ENCODE measurements at places on chromosomes 7 and 10.

GRCh38 chr10:91208642-91209041 is 11.8 kb upstream of the PCGF5 start:
- DNase-seq: no peak

GRCh38 chr10:89101943-89102342 is 105.2 kb downstream of the CH25H start:
- DNase-seq: no peak

- DNase-seq: no peak
These were observed 128.7 kb downstream of the SH3PXD2A start for GRCh38 chr10:103726637-103727036.

GRCh38 chr7:99002827-99003212 is 124.5 kb downstream of the TRRAP start:
- no peak for DNase-seq

DNA sequence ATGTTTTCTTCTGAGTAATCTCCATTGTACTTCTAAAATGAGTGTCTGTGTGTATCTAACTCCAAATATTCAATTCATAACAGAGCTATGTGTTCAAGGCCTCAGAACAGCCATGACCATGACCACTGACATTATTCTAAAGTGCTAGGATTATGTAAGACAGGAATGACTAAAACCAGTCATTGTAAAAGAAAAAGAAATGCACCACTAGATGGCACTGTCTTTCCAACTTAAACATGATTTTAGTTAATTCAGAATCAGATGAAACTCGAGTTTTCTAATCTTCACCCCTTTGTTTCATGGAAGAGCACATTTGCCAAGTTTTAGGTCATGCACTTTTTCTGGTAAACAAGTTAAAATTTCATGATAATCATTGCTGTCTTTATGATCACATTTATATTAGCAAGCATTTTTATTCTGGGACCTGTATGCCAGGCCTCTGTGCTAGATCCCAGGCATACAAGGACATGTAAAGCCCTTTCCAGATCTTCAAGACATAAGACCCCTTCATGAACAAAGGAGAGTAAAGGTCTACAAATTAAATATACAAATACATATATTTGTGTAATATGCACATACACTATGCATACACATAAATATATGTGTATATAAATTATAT is 26.1 kb upstream of the RSU1 start:
- no peak for DNase-seq

DNA sequence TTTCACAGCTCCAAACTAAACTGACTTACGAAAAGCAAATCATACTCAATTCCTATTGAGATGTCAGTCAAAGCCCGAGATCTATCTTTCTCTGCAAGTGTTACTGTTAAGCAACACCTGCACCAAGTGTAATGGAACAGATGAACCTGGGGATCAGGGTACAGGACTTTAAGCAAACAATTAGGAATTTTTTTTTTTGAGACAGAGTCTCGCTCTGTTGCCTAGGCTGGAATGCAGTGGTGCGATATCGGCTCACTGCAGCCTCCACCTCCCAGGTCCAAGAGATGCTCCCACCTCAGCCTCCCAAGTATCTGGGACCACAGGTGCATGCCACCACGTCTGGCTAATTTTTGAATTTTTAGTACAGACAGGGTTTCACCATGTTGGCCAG is 14.9 kb downstream of the YWHAG start:
- no peak for DNase-seq

DNA sequence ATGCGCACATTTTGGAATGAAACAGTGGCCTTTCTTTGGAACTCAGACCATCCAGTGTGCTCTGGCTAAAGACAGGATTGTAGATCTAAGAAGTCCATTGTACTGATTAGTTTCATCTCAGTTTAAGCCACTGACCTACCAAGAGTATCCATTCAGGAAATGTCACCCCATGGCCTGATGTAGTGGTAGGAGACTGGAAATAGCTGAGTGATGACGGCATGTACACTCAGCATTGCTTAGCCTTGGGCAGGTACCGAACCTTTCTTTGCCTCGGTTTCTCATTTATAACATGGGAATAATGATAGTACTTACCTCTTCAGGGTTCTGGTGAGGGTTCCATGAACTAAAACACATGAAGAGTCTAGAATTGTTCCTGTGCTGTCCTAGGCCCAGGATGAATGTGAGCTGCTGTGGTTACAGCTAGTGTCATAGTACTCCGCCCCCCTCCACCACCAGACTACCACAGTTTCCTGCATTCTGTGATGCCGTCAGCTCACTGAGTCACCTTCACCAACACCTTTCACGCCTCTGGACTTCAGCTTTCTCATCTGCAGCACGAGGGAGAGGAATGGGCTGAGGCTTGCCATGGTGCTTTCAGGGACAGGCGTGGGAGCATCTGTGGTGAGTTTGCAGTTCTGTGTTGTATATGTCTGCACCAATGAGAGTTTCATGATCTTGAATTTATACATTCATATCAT is 484.0 kb upstream of the GALNT17 start:
- DNase-seq: no peak

DNA sequence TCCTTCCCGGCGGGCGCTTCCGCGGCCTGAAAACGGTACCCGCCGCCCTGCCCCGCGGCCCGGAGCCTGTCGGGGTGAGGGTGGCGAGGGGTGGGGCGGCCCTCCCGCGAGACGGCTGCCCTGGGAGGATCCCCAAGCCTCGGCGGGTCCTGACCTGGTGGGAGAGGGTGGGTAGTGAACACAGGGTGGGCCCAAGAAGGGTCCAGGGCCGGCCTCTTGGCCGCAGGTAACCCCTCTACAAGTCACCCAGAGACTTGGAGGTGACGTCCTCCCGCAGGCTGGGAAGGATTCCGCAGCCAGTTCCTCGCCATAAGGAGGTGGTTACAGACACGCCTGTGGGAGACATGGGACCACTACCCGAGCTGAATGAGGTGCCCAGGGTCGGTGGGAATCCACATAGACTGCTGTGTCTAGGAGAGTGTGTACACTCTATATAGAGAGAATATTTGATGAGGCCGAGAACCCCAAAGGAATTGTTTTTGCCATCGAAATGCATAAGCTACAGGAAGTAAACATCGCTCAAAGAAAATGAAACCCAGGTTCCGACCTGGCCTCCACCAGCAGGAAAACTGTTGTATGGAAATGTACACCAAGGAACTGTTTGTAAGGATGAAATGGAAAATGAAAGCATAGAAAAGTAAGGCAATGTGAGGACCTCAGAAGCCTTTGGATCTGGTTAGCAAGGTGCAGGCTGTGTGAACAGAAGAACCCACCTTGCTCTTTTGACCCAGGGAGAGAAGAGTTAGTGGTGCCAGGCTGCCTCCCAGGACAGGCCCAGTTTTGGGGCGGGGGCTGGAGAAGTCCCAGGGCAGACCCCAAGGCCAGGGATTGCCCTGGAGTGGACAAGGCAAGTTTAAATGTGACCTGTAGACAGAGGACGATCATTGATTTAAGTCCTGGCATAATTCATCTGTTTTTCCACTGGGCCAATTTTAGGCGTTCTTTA is 659 bp downstream of the OPTN start:
- DNase-seq: no peak

DNA sequence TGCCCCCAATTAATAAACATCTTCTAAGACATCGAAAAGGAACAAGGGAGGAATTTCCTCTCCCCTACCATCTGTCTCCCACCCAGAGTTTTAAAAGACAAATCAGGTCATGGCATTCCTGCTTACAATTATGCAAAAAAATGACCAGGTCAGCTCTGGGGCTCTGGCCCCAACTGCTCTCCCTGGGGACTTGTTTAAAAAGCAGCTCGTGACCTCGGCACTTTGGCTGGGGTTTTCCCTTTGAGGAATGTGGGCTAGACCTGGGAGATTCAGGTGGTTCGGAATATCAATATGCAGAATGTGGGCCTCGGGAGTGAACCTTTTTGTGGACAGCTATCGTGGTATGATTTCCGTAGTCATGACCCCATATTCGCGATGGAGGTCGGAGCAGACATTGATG is 648 bp upstream of the RADIL start:
- no peak for DNase-seq

DNA sequence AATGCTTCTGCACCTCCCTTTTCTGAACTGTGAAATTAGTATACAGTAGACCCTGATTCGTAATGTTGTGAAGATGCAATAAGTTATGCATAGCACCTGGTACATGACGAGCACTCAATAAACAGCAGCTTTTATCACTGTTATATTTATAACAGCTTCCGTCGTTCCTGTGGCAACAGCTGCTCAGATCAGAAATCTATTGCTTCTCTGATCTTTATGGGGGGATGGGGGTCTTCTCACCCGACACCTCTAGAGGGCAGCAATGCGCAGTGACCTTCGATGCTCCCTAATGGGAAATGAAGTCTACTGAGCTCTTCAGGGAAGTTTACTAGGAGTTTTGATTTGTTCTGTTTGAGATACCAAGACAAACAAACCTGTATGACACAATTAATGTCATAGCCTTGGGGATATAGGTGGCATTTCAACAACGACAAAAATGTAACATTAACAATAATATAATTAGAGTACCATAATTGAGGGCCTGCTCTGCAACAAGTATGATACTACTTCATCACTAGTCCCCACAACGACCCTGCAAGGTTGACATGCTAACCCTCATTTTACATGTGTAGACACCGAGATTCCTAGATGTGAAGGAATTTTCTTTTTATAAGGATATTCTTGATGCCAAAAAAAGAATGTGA is 289.6 kb downstream of the SFMBT2 start:
- DNase-seq: no peak

DNA sequence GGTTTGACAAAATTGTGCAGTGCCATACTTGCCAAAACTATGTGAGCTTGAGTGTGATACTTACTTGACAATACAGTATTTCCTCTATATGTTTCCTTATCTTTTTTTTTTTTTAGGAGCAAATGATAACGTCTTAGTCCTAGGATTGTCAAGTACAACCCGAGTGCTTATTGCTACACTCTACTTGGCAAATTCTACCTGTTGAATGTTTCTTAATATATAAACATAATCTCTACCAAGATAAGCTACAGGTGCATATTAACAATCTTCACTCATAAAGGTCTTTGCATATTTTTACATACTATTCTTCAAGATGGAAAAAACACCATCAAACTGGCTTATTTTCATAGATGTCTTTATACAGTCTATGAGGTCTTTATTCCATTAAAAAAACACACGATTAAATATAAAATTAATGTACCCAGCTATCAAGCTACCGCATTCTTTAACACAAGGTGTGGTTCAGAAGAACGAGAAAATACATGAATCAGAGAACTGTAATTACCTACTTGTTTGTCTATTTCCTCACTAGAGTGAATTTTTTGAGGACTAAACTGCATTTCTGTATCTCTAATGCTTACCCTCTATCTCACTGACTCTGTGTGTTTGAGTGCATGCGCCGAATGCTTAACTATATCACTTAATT is 76.1 kb upstream of the PDSS1 start:
- DNase-seq: no peak

DNA sequence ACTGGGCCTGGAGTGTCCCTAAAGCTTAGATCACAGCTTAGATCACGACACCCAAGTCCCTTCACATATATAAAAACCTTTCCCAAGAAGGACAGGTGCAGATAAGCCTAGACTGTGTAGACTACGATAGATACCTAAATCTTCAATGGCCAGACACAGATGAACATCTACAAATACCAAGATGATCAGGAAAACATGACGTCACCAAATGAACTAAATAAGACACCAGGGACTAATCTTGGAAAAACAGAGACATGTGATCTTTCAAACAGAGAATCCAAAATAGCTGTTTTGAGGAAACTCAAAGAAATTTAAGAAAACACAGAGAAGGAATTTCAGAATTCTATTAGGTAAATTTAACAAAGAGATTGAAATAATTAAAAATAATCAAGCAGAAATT is 1082.6 kb upstream of the PHF14 start:
- DNase-seq: no peak

DNA sequence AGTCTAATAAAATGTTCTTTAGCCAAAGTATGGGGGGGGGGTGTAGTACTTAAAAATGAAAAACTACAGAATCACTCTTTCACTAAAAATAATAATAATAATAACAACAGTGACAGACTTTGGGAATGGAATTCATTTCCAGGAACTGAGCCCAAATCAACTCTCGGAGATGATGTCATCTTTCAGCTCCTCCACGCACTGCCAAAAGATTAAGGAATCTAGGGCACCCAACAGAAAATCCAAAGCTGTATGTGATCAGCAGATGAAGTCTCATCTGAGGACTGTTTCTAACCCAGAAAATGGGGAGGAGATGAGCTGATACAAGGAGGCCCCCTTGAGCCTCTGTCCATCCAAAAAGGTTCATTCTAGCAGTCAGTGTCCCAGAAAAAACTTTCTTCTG is 54.5 kb downstream of the GRB10 start:
- no peak for DNase-seq

GRCh38 chr7:45591101-45591906 is 17.1 kb downstream of the ADCY1 start:
- no peak for DNase-seq

- peak; percentile 1 for DNase-seq
These were observed 153.2 kb upstream of the FZD8 start for GRCh38 chr10:35795131-35795824.

DNA sequence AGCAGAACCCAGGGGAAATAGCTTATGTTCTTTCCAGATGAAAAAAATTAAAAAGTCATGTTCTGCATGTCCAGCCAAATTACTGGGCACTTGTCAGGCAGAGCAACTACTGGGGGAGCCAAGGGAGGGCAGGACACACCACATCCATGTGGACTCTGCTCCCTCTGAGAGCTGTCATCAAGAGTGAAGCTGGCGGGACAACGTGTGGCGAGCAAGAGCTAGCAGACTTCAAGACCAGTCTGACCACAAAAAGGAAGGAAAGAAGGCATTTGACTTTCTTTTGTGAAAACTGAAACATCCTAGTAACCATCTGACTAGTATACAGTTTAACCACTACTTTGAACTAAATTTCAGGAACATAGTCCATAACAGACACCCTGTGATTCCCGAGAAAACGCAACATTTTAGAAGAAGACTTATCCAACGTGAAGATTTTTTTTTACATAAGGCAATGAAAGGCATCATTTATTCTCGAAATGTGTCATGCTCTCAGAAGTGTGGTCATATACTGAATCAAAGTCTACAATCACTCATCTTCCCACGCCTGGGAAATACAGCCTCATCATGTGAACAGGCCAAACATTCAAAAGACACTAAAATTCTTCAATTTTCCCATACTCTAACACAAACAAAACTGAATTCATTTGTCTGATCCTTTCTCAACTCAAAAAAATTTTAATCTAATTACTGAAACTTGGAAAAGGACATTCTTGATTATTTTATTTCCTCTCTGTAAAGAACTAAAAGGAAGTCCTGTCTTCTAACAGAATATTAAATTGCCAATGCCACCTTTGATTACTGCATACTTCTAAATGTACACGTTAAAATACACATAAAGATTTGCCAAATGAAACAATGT is 15.5 kb downstream of the CYTH3 start:
- no peak for DNase-seq

DNA sequence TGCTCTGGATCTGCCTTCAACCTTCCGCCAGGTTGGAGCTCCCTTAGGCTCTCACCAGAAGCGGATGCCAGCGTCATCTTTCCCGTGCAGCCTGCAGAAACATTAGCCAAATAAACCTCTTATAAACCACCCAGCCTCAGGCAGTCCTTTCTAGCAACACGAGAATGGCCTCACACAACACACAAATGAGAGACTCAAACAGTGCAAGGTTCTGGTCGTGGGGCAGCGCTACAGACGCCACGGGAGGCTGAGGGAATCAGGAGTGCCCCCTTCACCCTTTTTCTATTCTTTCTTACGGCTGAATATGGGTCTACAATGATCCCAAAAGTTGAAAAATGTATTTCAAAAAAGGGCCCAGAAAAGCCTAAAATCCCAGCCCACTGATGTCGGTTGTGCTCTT is 96.4 kb downstream of the FOXL3 start:
- no peak for DNase-seq

- DNase-seq: no peak
These were observed 220.8 kb upstream of the RNF32 start for GRCh38 chr7:156419782-156420181.
